Hematopoietic multipotent progenitor cell treated with erythropoietin and hydrocortisone succinate and interleukin-3 and kit ligand, for 15 days (in vitro differentiated cells): ENCODE measurements at places on chromosomes 3 and 15.

GRCh38 chr15:72197460-72198355 is at the start of gene GRAMD2A:
TSS of gene GRAMD2A (minus strand) at chr15:72197787.
- no peak for DNase-seq

DNA sequence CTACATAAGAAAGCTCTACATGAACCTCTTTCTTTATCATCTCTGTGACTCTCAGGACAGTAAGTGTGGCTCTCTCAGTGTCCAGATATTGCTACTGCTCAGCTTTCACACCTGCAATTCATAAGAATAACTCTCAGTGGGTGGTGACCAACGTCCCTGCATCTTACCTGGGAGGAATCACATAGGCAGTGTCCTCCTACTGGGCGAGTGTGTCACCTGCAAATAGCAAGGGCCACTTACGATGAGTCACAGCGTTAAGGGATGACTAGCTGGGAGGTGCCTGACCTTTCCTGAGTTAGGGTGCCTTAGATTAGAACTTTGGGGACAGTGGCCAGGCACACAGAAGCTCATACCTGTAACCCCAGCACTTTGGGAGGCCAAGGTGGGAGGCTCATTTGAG is 90.8 kb upstream of the C3orf80 start:
- DNase-seq = no peak

- peak; percentile 8 for DNase-seq
Measured at GRCh38 chr3:122101646-122102045, 46.5 kb downstream of the CD86 start.

DNA sequence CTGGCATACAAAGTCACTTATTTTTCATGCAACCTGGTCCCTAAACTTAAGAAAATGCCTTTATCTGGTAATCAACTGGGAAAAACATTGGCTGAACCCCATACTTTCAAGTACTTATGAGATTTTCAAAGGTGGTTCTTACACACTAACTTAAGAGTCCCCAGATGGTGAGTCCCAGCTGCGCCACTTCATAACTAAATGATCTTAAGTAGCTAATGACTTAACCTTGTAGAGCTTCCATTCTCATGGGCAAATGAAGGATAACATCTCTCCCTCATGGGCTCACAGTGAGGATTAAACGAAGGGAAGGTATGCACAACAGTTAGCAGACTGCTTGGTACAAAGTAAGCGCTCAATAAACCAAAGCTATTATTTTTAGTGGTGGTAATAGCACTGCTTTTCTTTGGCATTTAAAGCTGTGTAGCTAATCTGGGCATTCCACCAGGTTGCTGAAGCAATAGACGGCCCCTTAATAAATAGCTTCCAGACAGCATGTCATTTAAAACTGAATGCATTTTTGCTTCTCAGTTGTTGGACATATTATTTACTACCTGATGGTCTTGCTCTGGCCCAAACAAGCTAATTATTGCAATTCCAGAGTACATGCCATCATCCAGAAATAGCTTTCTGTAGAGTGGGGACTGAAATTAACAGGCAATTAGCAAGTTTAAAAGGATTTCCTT is 55.4 kb downstream of the LIPC start:
- DNase-seq = no peak

DNA sequence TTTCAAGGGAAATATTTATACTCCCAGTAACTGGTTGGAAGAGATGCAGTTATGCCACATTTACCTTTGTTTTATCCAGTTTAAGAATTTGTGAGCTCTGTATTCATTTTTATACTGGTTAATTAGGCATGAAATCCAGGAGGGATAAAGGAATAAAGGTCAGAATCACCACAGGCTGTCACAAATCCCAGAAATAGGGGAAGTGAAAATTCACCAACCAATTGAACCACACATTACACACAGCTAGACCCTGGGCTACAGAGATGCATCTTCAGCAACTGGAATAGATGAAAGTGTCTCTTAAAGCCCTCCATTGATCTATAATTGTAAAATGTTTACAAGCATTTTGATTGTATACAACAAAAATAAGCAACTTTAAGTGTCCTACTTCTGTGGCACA is 18.5 kb downstream of the SERPINI1 start:
- no peak for DNase-seq

GRCh38 chr3:172102123-172102882 is 62.9 kb downstream of the FNDC3B start:
- no peak for DNase-seq

DNA sequence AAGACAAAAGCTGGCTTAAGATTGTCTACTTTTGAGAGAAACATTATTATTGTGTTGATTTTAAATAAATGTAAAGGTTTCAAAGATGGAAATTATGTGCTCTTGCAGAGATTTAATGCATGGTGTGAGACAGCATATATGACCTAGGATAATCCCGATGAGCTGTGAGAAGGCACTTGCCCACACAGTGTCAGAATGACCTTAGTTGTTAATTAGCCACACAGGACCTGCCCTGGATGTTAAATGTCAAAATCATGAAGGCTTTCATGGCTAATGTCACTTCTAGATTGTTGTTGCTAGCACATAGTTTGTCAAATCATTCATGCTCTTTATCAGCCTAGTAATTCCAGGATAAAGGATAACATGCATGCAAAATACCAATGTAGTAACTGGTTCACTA is 135.3 kb upstream of the GAP43 start:
- DNase-seq = no peak

DNA sequence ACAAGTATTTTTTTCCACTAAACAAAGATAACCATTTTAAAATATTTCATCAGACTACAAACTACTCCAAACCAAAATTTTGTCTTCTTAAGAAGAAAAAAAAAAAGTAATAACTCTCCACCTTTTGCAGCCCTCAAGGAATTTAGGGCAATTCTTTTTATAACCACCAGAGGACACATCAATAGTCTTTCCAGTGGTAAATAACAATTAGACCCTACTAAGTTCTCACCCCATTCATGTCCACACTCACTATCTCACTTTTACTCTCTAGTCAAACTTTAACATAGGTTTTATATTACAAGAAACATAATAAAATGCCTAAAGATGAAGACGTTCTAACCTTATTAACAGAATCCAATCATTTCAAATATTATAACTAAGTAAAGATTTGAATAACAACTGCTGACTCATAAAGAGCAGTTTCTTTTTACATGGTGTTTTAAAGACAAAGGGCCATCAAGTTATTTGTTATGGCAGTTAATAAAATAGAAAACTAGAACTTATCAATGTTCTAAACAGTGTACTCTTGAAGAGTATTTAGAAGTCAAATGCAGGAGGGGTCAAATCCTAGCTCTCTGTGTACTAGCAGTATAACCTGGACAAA is 33.0 kb downstream of the CCDC39 start:
- no peak for DNase-seq

- peak; percentile 53 for DNase-seq
Measured at GRCh38 chr3:16935781-16936180, 51.0 kb downstream of the PLCL2 start.

GRCh38 chr15:26191193-26191592 is 328.1 kb upstream of the ATP10A start:
- no peak for DNase-seq

DNA sequence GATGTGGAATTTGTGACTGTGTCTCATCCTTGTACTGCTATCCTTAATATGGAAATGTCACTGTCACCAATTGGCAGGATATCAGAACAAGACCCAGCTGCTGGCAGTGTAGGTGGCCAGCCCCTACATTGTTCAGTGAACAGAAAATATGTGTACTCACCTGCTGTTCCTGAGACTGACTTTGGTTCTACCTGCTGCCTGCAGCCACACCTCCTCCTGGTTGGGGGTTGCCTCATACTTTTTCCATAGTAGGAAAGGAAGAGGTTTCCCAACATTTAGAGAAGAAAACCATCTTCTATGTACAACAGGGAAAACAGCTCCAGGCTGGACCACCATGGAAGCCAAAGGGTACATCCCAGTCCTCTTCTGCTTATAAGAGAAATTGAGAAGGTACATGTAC is 35.9 kb downstream of the SLC12A1 start:
- DNase-seq = no peak

GRCh38 chr3:46998121-46998851 is 18.8 kb downstream of the NBEAL2 start:
- DNase-seq = peak; percentile 74

DNA sequence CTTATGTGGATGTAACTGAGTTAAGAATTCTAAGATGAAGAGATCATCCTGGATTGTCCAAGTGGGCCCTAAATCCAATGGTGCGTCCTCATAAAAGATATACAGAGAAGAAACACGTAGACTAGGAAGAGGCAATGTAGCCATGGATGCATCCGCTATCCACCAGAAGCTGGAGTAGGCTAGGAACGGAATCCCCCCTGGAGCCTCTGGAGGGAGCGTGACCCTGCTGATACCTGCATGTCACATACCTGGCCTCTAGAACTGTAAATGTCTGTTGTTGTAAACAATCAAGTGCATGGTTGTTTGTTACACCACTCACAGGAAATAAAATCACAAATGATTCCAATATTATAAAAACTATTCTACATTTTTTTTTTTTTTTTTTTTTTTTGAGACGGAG is 254.5 kb upstream of the RORA start:
- DNase-seq = no peak

- no peak for DNase-seq
Measured at GRCh38 chr3:186772701-186773417, 10.5 kb upstream of the EIF4A2 start.

GRCh38 chr3:100899440-100900091 is 93.7 kb downstream of the ABI3BP start:
- no peak for DNase-seq

DNA sequence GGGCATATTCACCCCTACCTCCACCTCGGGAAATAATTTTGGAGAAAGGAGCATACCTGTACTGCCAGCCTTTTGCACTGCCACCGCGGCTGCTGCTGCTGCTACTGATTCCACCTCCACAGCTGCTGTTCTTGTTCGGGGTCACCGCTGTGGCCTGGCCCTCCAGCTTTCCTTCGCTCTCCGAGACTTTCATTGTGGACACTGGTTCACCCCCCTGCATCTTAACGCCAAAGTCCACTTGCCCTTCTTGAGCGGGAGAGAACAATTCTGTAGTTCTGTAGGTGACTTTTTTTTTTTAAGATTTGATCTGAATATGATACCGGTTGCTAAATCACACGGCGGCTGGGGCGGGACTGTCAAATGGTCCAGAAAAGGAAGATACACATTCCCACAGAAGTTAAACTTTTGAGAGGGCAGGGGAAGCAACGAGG is 701 bp downstream of the OSBPL11 start:
- DNase-seq = peak; percentile 12

DNA sequence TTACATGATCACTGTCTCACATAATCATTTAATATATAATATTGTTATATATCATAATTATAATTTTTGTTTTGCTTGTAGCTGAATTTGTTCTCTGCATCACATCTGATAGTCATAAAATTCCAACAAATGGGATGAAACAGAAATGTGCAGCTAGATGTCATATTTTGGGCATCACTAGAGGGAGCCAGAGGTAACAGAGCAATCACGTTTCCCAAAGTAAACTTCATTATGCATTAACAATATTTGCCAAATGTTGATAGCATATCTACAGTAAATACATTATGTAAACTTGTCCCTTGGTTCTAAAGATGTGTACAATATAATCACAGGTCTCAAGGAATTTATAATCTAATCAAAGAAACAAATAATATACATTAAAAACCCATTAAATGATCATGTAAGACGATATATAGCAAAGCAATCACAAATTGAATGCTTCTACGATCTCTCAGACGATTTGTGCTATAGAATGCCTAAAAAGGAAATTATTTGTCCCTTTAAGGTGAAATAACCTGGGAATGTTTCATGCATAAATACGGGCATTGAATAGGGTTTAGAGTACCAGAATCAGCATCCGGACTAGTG is 234.2 kb upstream of the MCTP2 start:
- peak; percentile 6 for DNase-seq

GRCh38 chr3:14357463-14357862 is 44.9 kb upstream of the SLC6A6 start:
- no peak for DNase-seq

DNA sequence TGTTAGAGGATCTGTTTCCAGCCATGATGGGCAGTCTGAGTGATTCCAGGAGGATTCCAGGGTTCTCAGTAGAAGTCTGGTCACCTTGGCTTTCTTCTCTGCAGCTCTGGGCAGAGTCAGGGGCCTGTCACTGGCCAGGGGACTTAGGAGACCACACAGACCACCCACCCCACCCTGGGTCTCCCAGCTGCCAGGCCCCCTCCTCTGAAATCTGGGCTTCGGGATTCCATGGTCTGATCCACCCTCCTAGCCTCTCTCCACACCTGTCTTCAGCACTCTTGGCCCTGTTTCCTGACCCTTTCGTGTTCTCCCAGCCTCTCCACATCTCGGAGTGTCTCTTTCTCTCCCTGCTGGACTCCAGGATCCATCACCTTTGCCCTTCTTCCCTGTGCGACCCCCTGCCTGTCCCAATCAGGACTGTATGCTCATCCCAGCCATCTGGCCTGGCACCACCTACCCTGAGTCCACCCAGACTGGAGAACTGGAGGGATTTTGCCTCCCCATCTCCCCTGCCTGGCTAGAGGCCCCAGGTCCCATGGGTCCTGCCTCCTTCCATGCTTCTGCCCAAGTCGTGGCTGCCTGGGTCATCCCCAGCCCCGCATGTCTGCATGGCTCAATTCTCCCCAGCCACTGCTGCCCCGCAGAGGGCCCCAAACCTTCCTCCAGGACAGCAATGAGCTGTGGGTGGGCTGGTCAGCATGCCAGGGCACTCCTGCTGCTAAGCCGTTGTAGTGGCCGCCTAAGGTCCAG is 34.3 kb downstream of the GOLGA6L10 start:
- DNase-seq = no peak

DNA sequence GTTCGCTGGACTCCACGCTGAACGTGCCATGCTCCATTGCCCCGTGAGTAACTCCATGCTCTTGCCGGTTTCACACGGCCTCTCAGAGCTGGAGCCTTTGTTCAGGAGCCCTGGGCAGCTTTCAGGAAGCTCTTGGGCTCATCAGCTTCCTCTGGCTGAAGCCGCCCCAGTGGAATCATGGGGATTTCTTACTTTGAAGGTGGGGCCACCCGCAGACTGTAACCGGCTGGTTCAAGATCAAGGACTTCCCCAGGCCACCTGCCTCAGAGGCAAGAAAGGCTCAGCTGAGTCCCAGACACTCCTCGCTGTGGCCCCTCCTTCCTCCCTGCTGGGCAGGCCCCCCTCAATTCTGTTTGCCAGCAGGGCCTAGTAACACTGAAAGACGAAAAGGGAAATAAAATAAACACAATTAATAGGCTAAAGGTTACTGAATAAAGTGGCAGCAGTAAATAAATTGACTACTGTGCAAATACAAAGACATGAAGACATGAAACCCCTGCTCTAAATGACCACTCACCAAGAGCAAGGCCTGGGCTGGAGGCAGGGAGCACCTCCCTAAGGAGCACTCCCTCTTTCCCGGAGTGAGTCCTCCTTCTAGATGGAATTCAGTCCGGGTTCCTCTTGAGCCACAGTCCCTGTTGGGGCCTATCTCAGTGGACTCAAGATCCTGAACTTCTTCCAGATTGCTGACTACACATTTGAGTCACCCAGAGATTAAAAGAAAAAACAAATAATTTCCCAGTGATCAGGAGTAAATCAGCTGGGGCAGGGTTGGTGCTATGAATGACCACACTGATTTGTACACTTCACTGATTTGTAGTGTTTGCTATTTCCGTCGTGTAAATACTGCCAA is 51.0 kb downstream of the ZDHHC19 start:
- DNase-seq = peak; percentile 40

DNA sequence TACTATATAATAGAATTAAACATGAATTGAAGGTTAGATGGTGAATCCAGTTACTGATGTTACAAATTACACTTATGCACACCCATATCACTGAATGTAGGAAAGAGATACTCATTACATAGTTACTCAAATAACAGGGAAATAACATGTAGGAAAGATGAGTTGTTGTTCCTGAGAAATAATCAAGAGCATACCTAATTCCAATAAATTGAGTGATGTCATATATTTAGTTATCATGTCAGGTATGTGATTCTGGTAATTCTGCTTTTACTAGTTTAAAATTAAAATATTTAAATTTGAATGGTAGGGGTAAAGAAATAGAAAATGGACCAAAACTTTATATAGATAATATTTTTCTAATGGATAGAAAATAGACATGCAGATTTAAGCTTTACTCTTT is 102.6 kb upstream of the MYZAP start:
- DNase-seq = no peak
